ENCODE measurements at places on chromosomes 1 and 21.

DNA sequence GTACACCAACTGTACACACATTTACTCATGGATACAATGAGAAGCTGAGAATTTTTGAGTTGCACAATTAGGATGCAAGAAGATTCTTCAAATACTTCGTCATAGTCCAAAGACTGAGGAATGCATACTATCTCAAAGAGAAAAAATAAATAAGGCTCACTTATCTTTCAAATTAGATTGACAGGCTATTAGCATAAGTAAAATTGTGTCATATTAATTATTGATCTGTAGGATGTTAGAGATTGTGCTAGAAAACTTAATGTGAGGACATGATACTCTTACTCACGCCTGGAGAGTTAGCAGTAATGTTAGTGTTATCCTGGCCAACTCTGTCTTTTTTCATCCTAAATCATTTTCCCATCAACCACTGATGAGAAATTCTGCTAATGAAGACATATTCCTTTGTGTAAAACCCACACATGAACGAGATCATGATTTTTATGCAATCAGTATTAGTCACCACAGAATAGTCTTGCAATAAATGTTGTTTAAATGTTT is 659.0 kb downstream of the LTN1 start:
- DNase-seq, result no peak

DNA sequence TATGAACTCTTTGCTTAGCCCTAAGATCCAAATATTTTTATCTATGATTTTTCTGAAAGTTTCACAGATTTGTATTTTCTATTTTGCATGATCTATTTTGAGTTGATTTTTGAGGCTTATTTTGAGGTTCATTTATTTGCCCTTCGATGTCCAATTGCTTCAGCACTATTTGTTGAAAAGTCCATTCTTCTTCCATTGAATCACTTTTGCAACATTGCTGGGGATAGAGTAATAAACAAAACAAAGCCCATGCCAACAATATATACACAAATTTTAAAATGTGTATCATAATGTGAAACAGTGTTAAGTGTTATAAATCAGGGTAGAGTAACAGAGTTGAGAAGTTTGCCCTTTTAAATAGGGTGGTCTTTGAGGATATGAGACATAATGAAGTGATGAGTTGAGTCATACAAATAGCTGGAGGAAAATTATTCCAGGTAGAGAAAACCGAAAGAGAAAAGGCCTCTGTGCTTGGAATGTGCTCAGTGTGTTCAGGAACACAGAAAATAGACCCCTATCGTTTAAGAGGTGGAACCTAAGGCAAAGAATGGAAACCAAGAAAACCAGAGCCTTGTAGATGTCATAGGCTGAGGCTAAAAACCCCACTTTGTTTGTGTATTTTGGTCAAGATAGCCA is 172.7 kb upstream of the NR5A2 start:
- DNase-seq, result no peak

GRCh38 chr1:14519976-14520375 is 78.5 kb upstream of the KAZN start:
- no peak for DNase-seq

- no peak for DNase-seq
Observed at GRCh38 chr1:17611991-17612390, 72.5 kb downstream of the ARHGEF10L start.

DNA sequence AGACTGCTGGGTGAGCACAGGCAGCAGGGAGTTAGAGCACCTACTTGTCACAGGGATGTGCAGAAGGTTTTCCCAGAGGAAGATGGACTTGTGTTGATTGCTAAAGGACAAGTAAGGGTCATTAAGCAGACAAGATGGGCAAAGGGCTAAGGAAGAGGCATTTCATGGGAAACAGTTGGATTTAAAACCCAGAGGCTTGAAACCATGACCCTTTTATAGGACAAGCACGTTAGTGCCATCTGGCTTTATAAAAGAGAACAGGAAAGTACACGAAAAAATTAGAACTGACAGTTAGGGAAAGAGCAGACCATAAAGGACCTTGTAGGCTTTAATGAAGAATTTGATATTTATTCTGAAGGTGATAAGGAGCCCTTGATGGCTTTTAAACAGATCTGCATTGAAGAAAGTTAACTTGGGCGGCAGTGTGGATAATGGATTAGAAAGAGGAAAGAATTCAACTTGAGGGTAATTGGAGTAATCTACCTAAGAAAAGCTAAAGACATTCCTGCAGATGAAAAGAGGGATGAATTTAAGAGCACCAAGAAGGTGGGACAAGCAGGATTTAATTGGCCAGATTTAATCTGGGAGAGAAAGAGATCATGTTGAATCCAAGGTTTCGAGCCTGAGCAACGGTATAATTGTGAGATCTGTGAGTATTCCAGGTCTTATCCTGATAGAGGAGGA is 68.6 kb downstream of the ZC3H11B start:
- DNase-seq, result no peak

GRCh38 chr1:84613026-84613425 is 38.8 kb upstream of the CTBS start:
- no peak for DNase-seq

GRCh38 chr1:46062651-46063319 is 69.6 kb downstream of the PIK3R3 start:
- peak; percentile 28 for DNase-seq

- no peak for DNase-seq
Observed at GRCh38 chr1:94947437-94947836, 20.5 kb upstream of the CNN3 start.

DNA sequence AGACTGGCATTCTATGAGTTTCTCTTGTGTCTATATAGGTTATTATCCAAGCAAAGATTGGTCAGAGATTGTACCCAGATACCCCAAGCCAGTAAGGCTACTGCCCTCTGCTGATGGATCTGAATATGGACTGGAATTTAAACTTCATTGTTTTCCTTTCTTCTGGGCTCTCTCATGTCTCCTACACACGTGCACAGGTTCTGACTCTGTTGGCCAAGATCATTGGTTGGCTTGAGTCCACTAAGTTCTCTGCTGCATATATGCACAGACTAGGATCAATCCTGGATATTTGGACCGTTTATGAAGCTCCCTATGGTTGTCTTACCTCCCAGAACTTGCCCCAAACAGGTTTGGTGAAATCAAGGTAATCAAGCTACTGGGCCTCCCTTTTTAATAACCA is 69.7 kb downstream of the CC2D1B start:
- no peak for DNase-seq

DNA sequence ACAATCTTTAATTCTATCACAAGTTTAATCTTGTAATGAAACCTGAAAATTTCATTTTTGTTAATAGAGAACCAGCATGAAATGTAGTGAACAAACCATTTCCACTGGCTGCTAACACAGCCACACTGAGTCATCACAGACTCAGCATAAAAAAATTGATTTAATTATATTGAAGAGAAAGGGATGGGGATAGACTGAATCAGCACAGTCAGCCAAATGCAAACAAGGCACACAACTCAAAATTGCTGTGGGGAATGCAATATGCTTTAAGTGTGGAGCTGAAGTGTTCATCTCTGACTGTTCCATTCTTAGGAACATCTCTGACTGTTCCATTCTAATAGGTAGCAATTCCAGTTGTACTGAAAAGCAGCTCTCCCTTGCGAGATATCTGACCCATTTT is 299.8 kb downstream of the MRPL39 start:
- no peak for DNase-seq
